ENCODE measurements at places on chromosomes 12 and 14.

DNA sequence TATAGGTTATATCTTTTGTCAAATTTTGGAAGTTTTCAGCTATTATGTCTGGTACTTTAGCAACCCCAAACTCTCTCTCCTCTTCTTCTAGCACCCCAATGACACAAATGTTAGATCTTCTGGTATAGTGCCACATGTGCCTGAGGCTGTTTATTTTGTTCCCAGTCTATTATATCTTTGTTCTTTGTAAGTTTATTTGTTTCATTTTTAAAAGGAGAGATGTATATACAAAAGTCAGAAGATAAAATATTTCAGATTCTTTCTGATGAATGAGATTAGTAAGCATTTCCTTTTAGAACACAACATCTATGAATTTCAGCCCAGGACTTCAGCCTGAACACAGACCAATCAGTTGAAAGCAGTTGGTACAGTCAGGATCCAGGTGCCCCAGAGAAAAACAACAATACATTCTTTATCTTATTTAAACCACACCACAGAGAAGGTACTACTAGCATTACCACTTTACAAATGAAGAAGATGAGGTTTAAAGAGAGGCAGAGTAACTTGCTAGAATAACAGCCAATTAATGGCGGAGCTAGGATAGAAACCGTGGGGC lies 114.1 kb upstream of the BTG1 start:
- DNase-seq = no peak

- DNase-seq = no peak
Observed at GRCh38 chr14:101602466-101602840, 41.2 kb downstream of the DIO3 start.

- DNase-seq = no peak
Observed at GRCh38 chr12:93803424-93803807, 126.2 kb downstream of the CRADD start.

DNA sequence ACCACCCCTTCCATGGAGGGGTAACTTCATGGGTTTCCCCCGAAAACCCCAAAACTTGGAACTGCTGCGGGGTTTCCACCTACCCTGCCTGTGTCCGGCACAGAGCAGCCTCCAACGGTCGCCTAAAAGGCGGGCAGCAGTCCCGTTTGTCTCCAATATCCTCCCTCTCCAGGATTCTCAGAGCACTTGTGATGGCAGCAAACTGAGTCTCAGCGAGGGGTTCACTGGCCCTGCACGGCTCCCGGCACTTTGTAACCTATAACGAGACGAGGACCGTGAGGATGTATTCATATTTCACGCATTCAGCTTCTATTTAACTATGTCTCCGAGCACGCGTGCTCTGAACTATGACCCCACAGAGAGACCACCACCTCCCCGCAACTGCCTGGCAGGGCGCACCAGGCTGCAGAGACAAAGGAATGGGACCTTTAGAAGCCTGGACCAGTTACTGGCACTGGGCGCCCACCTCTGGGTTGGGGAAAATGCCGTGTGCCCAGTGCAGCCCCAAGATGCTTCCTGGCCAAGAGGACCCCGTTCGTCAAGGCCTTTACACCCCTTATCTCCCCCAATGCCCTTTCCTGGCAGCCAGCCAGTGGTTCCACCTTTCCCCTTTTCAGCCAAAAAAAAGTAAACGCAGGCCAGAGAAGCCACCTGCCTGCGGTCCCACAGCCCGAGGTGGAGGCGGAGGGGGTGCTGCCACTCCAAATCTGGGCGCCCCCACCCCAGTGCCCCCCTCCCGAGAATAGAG lies 173.1 kb upstream of the RTL1 start:
- peak; percentile 52 for DNase-seq

GRCh38 chr12:100274291-100274690 lies 7.3 kb downstream of the SCYL2 start:
- no peak for DNase-seq

GRCh38 chr12:11171145-11171968 lies at the start of gene SMIM10L1:
SMIM10L1 (plus strand) TSS chr12:11171194; CDS start chr12:11171357, 163 bp downstream.
- DNase-seq = peak; percentile 94

DNA sequence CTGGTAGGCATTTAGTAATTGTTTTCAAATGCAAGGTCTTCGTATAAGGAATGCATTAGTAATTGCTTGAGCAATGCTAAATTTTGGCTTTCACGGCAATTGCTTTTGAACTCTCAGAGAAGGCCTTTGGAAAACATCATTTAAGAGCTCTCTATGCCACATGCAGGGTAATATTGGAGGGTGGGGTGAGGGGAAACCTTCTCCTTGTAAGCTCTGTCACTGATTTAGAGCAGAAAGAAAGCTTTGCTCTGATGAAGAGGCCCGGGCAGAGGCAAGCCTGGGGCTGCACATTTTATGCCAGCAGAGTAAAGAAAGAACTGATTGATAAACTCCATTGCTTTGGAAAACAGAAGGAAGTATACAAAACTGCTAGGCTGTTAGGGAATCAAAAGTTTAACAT lies 70.9 kb downstream of the TRIM9 start:
- DNase-seq = no peak

DNA sequence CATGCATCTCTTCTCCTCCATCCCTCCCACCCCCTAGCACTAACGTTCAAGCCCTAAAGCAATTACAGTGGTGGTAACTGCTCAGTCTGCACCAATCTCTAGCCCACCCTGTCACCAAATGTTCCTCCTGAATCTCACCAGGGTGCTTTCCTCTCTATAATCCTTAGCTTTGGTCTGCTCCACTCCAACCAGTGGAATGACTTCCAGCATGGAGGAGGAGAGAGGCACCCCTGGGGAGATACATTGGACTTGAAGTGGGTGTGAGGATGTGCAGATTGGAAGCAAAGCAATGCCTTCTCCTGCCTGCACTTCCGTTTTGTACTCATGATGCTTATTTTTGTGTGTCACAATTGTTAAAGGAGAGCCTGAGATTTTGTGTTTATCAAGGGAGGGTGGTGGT lies 24.1 kb upstream of the RPS6KA5 start:
- DNase-seq = no peak

GRCh38 chr12:33967760-33968159 lies 54.5 kb upstream of the ALG10 start:
- no peak for DNase-seq

GRCh38 chr12:105025890-105026289 lies 39.8 kb downstream of the NOPCHAP1 start:
- DNase-seq = peak; percentile 77

GRCh38 chr12:47302111-47302671 lies 222.4 kb upstream of the AMIGO2 start:
- DNase-seq = no peak

DNA sequence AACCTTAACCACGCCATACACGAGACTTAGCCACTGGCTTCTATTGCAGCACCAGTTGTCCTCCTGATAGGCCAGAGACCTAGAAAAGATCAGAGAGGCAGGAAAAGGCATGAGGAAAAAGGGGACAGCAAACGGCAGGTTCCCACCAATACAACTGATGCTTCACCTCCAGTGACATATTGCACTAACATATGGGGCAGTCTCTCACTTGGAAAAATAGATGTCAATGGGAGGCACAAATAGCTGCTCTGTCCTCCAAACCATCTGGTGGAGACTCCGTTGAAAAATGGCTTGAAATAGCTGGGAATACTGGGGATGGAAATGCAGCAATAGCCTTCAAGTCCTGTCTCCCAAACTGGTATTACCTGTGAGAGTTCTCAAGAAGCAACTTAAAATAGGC lies 20.3 kb downstream of the SLC8A3 start:
- DNase-seq = no peak

GRCh38 chr12:38898001-38898684 lies 7.2 kb downstream of the CPNE8 start:
- DNase-seq = no peak

DNA sequence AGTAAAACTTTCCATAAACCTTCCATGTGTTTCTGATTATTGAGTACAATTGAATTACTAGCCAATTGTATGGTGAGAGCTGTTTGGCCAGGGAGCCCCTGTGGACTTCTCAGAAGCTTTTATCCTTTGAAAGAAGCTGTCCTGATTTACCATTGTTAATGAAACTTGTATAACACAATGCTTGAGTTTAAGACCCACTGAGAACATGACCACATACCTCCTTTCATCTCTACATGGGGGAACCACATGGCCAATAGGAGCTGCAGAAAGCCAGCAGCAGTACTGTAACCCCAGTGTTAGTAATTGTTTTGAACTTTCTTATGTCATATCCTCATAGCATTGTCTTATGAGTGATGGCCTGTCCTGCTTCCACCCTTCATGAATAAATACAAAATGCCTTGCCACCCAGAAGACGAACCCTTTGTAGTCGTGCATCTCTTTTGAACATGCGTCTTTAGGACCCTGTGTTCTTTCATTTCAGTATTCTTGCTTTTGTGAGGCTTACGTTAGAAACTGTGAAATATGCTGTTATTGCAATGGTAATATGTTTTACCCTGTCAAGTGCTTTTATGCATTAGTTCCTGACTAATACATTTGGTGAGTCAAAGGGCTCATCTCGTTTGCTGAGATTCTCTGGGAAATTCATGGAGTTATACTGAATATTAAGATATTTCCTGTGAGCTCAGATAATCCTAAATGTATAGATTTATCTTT lies 815.7 kb downstream of the NRXN3 start:
- DNase-seq = no peak

DNA sequence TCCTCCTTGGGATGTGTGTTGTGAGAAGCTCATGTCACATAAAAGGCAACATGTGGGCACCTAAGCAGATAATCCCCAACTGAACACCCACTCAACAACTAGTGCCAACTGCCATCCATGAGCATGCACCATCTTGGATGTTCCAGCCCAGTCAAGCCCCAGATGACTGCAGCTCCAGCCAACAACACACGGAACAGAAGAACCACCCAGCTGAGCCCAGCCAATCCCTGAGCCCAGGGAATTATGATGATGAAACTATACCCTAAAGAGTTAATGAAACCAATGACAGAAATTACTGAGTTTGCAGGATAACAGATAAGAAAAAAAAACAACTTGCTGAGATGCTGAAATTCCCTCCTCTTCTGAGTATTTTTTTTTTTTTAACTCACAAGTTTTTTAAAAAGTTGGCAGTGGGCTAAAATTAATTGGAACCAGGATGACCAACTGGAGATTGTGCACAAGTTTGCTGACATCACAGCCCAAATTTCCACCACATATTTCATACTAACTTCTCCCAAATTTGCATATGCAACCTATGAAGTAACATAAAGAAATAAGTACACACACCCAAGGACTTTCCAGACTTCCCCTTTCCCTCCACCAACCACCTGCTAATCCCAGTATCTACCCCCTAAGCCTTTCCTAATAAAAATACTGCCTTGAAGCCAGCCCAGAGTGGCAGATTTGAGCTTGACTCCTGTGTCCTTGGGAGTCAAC lies 124.5 kb downstream of the KSR2 start:
- no peak for DNase-seq

DNA sequence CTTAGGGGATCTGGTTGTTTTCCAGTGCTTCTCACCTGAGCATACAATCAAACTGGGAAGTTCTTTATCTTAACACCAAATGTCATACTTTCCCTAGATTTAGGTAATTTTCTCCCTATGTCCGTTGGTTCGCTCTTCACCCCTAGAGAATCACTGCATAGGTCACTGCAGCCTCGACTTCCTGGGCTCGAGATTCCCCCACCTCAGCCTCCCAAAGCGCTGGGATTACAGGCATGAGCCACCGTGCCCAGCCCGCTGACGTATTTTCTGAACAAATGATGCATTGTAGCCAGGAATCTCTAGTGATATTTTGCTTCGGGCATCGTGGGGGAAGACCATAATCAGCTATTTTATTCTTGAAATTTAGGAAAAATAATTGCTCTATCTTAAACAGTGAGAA lies 1.1 kb upstream of the RPL41 start:
- peak; percentile 78 for DNase-seq

GRCh38 chr14:104897330-104898194 lies 27.1 kb upstream of the PLD4 start:
- no peak for DNase-seq

GRCh38 chr12:120847814-120848213 lies 56.3 kb downstream of the SPPL3 start:
- no peak for DNase-seq

GRCh38 chr14:67722293-67722692 lies 20.6 kb downstream of the RDH12 start:
- DNase-seq = no peak

DNA sequence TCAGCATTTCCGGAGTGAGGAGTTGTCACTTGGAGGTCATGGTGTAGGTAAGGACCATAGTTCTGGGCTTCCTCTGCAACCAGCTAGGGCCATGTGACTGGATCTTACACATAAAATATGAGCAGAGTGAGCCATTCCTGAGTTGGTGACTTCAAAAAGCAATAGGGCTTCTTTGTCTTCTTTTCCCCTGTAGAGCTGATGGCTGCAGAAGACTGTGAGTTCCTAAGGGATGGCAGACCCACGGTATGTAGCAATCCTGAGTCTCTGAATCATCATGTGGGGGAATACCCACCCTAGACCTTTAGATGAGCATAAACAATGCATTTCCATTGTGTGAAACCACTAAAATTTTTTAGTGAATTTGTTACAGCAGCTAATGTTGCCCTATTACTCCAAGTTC lies 151.1 kb upstream of the TBX3 start:
- DNase-seq = no peak

DNA sequence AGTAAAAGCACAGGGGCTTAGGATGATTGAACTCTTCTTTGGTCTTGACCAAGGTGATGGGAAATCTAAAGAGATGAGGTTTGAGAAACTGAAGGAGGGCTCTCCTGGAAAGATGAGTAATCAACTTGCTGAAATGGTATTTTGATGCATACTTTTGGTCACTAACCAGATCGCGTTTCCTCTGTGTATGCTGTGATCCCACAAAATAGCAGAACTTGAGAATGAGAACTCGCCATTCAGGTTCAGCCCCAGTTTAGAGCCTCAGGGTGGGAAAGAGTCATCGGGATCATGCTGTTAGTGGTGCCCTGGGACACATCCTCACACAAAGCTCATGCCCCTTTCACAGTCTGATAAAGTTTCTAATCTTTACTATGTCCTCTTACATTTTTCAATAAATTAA lies 488.8 kb downstream of the ETNK1 start:
- DNase-seq = no peak

DNA sequence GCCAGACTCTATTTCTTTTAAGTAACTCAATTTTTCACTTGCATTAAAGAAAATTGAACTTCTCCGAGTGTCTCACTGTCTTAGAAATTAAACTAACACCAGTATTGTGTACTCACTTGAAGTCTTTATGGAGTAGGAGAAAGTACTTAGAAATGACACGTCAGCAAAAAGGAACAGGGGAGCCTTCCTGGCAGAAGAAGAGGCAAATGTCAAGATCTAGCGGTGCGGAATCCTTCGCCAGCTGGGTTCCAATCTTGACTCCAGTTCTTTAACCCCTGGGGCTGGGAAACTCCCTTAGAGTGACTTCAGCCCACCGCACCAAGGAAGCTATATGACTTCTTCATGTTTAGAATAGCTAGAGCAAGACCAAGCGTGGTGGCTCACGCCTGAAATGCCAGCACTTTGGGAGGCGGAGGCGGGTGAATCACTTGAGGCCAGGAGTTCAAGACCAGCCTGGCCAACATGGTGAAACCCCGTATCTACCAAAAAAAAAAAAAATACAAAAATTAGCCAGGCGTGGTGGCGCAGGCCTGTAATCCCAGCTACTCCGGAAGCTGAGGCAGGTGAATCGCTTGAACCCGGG lies 34.4 kb downstream of the WBP11 start:
- DNase-seq = peak; percentile 77

- DNase-seq = no peak
Observed at GRCh38 chr12:5434647-5435560, 3.0 kb downstream of the NTF3 start.

GRCh38 chr12:92039046-92039445 lies 106.6 kb downstream of the BTG1 start:
- no peak for DNase-seq

Measured in coronary artery (tissue), 2 donors.